ENCODE measurements at places on chromosomes 4 and X. TPM values are rescaled to one million over a fixed set of nuclear protein-coding genes. Genes with fewer than 3 reads are reported as not detected.

GRCh38 chrX:123899701-123900100 lies 39.8 kb downstream of the XIAP start:
- DNase-seq = peak; percentile 50

Gene FAT4
- total RNA-seq = 1.6 TPM

Gene NALF2
- not detected for total RNA-seq

DNA sequence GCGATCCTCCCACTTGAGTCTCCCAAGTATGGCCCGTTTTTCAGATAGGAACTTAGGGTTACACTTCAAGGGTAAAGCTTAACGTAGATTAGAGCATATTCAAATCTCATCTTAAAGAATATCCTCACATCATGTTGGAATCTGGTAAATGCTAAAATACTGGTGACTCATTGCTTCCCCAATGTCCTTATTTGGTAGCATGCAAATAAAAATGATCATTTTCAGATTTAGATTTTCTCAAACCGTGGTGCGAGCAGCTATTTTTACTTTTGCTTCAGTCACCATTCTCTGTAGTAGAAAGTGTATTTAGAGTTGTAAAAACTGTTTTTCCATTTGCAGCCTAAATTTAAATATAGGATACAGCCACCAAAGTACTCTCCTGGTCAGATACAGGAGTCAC lies 101.5 kb upstream of the MAML3 start:
- DNase-seq = no peak

DNA sequence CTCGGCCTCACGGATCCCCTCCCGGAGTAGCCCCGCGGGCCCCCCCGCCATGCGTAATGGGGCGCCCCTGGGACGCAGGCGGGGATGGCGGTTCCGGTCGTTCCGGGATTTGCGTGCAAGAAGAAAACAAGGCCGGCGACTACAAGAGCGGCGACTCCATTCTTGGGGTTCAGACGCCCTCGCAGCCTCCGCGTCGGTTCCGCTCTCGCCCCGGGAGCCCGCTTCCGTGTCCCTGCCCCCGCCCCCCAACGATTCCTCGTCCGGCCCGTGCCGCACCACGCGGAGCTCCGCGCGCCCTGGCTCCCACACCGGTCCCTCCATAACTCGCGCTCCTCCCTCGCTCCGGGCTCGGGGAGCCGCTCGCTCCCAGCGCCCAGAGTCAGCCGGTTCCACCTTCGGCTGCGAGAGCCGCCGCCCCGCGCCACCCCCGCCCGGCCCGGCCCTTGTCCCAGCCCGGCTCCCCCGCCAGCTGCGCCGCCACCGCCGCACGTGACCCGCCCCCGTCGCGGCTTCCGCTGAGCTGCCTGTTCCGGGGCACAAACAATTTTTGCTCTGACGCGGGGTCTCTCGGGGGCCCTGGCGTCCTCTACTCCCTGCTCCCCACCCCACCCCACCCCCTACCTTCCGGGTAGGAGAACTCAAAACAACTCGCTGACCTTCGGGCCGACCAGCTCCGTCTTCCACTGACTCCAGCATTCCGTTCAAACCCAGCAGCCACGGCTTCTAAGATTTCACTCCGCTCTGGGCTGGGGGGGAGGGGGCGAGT lies 78.8 kb upstream of the BCOR start:
- DNase-seq = peak; percentile 47

GRCh38 chr4:120158046-120158445 lies 91.4 kb upstream of the MAD2L1 start:
- DNase-seq = no peak

Gene WDR17
- total RNA-seq = 0.86 TPM

DNA sequence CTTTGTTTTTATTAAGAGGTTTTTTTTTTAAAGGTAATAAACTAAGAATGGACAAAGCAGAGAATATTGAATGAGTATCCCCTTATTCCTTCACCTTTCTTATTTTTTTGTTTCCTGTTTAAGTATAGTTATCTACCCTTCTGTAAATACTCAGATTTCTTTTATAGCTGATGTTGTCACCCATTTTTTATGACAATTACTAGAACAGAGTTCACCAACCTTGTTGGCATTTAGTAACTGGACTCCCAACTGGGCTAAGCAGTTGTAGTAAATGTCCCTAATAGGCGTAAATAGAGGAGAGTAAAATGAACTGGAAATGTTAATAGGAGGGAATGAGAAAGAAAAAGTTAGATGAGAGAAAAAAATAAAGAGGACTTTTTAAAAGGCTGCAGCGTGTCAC lies 9.8 kb downstream of the PDLIM5 start:
- DNase-seq = no peak

- peak; percentile 27 for DNase-seq
These were observed 33.1 kb downstream of the PDK3 start for GRCh38 chrX:24498181-24498580.

DNA sequence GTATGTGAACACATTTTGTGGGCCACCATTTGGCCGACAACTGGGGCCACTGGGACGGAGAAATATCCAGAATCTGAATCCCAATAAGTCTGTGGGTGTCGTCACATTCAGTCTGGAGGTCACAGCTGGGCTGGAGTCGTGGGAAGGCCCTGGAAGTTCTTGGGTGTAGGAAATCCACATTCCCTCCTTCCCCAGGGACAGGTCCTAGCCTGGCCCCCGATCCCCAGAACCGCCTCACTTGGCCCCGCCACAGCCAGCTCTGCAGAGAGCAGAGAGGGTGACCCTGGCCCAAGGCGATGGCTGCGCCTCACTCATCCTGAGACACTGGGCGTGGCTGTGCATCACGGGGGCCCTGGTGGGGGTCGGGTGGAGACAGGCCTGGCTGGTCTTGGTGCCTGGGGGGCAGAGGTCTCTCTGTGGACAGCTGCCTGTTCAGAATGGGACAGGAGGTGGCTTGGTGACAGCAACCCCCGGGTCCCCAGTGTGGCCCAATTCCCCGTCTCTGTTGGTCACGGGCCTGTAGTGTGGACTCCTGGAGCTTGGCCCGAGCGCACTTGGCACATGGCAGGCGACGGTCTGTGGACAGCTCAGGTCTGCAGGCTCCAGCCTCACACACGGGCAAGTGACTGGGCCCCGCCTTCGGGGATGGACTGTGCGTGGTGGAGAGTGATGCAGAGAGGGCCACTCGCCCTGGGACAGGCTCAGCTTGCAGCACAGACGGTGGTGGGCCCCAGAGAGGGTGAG lies 16.4 kb downstream of the DOK7 start:
- no peak for DNase-seq

Gene APLN
- 2.1 TPM for total RNA-seq

DNA sequence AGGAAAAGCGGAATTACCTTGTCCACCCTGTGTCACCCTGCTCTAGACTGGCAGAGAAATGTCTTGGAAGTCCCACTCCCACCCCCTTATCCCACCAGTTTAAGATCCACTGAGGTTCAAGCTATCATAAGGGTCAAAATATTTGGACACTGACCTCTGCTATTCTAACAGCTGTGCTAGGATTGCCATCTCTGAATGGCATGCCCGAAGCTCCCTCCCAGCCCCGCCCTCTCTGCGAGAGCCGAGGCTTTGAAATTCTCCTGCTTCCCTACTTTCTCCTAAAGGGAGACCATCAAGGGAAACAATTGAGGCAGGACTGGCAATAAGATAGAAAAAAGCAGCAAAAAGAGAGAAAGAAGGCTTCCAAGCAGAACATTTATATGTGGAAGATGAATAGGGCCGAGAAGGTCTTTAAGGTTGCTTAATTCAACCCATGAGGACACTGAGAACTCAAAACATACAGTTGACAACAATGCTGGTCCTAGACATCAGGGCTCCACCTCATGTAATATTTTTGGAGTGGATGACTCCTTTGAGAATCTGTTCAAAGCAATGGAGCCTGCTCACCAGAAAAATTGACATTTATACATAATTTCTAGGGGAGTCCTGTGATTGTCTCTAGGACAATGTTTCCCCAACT lies 338.7 kb upstream of the F9 start:
- DNase-seq = no peak

Gene ENOX2
- 23.2 TPM for total RNA-seq

GRCh38 chr4:157075811-157076577 lies at the start of gene GLRB:
GLRB (plus strand) TSS chr4:157076150; CDS start chr4:157078025, 1,875 bp downstream.
- DNase-seq = peak; percentile 34

- DNase-seq = no peak
These were observed 27.4 kb downstream of the PCGF3 start for GRCh38 chr4:732911-733630.

DNA sequence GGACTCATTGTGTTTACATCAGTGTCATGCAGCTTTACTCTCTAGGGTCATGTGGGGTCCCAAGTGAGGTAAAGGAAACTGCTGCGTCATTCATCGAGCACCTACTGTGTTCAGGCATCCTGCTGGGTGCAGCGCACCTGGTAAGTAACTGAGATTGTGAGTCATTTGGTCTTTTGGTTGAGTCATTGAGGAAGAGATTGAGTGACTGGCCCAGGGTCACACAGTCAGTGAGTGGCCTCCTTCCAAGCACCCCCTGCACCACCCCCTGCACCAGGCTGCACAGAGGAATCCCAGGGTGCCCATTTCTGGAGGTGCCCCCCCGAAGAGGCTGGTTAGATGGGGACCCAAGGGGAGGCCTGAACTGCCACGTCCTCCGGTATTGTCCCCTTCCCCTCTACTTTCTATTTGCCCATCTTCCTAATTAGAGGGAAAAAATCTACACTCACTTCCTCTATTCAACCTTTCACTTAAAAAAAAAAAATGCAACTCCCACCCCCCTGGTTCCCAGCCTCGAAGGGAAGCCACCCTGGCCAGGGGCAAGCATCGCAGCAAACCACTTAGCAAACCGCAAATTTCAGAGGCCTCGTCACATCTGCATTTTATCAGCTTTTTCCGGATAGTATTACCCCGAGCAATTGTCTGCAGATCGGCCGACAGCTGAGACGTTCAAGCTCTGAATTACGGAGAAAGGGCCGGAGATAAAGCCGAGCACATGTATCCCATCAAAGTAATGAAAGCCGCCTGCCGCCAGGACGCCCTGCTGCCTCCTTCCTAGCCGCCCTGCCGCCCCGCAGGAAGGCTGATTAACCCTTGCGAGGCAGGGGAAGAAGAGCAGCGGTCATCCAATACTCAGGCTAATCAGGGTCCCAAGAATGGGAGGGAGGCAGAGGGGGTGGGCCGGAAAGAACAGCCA lies 96.3 kb upstream of the MSX1 start:
- peak; percentile 50 for DNase-seq

GRCh38 chr4:103915224-103915869 lies 195.6 kb upstream of the TACR3 start:
- DNase-seq = peak; percentile 10

Gene ADAMTS3
- 0.12 TPM for total RNA-seq

Gene HMX1
- total RNA-seq = not detected

- no peak for DNase-seq
These were observed 23.8 kb upstream of the ADH7 start for GRCh38 chr4:99458911-99459447.

Gene ASMT
- total RNA-seq = not detected

GRCh38 chrX:22999696-23000223 lies at the start of gene DDX53:
DDX53 (plus strand) TSS chrX:22999960; CDS start chrX:23000058, 98 bp downstream.
- peak; percentile 54 for DNase-seq

DNA sequence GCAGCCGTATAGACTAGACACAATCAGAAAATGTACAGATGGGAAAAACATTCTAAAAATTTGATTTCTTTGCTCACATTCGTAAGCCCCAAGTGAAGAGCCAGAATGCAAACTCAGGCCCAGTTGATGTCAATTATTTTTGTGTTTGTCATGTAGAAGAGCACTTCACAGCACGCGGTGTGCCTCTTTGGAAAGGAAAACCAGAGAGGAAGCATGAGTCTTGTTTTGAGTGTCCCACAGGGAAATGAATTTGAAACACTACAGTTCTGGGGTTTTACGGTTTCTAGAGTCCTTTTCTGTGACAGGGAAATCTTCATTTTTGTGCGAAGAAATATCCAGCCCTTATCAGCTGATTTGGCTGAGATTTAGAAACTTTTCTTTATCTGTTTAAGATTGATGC lies 554.6 kb upstream of the BOD1L1 start:
- DNase-seq = no peak

GRCh38 chrX:78822157-78822690 lies 74.7 kb downstream of the LPAR4 start:
- no peak for DNase-seq

DNA sequence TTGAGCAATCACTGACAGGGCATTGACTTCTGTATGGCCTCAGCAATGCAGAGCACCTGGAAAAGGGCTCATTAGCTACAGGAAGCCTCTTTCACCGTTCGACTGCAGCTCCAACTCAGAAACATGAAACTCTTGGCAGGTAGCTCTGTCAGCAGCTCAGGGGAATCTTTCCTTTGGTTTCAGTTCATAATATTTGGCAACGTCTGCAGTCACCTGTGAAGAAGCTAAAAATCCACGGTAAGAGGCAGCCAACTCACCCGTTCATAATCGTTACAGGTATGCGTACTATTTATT lies 354.9 kb downstream of the CAMK2D start:
- no peak for DNase-seq

Gene SUPT20HL2
- not detected for total RNA-seq

GRCh38 chrX:39059866-39060265 lies 258.6 kb downstream of the MID1IP1 start:
- DNase-seq = no peak

DNA sequence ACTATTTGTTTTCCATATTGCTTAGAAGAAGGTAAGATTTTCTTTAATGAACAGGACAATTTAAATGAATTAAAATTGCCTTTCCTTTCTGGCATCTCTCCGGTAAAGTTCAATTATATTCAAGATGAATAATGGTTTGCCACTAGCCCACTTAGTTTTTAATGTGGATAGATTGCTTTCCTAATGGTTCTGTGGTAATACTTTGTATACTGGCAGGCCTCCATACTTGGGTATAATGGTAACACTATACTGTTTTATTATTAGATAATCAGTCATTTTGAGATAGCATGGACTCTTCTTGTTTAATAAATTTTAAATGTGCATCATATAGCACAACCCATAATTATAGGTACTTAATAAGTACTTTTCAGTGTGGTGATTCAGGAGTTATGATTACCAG lies 89.5 kb downstream of the ELOVL6 start:
- no peak for DNase-seq

Gene CD40LG
- total RNA-seq = not detected

- no peak for DNase-seq
These were observed 46.8 kb downstream of the CRLF2 start for GRCh38 chrX:1165535-1166196.

Gene TMEM271
- not detected for total RNA-seq

Gene SRPX2
- total RNA-seq = 58.5 TPM

- no peak for DNase-seq
These were observed 164.0 kb downstream of the STAG2 start for GRCh38 chrX:124125471-124125870.

Gene VCX
- total RNA-seq = not detected

Gene ARAF
- total RNA-seq = 47.7 TPM

Gene ADGRG4
- 0.02 TPM for total RNA-seq

- peak; percentile 65 for DNase-seq
These were observed 35.9 kb downstream of the PNMA5 start for GRCh38 chrX:152958047-152958446.

GRCh38 chr4:54958236-54958635 lies 167.2 kb downstream of the KDR start:
- peak; percentile 68 for DNase-seq

- DNase-seq = no peak
These were observed 759.9 kb downstream of the PDHA2 start for GRCh38 chr4:96599752-96600151.

- DNase-seq = no peak
These were observed 51.7 kb downstream of the SCD5 start for GRCh38 chr4:82746705-82747574.

GRCh38 chr4:108774809-108775530 lies 12.1 kb upstream of the ETNPPL start:
- peak; percentile 15 for DNase-seq

Gene TSPAN6
- 52.0 TPM for total RNA-seq
